Natural killer cell treated with Interleukin-12 subunit alpha and Interleukin-12 subunit beta and Interleukin-15 and Interleukin-18, amount 100 ng/mL, for 72 hours (primary cell): ENCODE measurements at places on chromosomes 3 and 15. TPM values are rescaled to one million over a fixed set of nuclear protein-coding genes. Genes with fewer than 3 reads are reported as not detected.

DNA sequence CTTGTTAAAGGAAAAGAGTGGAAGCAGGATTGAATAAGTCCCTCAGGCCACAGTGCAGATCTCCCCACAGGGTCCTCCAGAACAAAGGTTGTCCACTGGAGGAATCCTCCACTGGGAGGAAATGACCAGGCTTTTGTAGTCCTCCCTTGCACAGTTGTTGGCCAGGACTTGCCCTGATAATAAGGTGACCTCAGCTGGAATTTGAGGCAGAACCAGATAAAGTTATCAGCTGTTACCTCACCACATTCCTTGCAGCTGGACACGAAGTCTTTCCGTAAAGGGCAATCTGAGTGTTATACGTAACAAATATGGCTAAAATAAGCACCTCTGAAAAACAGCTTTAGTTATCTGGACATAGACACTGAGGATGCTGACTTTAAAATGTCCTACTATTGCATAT lies 83.5 kb upstream of the NAALADL2 start:
- DNase-seq, result no peak

- DNase-seq, result no peak
Observed at GRCh38 chr3:167493244-167493643, 19.4 kb upstream of the SERPINI2 start.

GRCh38 chr3:47865192-47865591 lies 62.3 kb downstream of the DHX30 start:
- DNase-seq, result no peak

SQOR gene
- 193 TPM for total RNA-seq

MBNL1 gene
- total RNA-seq, result 509 TPM

FYCO1 gene
- 30.3 TPM for total RNA-seq
